ENCODE measurements at places on chromosomes 2 and 18.

- H3K27ac ChIP-seq = no peak overlapping the region
- DNase-seq = no peak
- H3K4me3 ChIP-seq = no peak overlapping the region
- H3K36me3 ChIP-seq = no peaks in the 10 kb centered on the region
Measured at GRCh38 chr2:192123847-192124246, 70.9 kb downstream of the TMEFF2 start.

- H3K4me3 ChIP-seq = no peak overlapping the region
- no peak overlapping the region for H3K27ac ChIP-seq
- H3K27me3 ChIP-seq = no peaks in the 10 kb centered on the region
- peak; percentile 65 for DNase-seq
- H3K36me3 ChIP-seq = no peaks in the 10 kb centered on the region
- peaks cover 15% of the 10 kb centered on the region for H3K4me1 ChIP-seq
Measured at GRCh38 chr2:162123806-162124758, 28.0 kb downstream of the GCG start.

- peak overlapping the region; percentile 100 for H3K27ac ChIP-seq
- peak overlapping the region; percentile 90 for H3K4me3 ChIP-seq
- DNase-seq = peak; percentile 71
- peaks cover 23% of the 10 kb centered on the region for H3K4me1 ChIP-seq
Measured at GRCh38 chr2:44362207-44363015, 664 bp downstream of the CAMKMT start.

DNA sequence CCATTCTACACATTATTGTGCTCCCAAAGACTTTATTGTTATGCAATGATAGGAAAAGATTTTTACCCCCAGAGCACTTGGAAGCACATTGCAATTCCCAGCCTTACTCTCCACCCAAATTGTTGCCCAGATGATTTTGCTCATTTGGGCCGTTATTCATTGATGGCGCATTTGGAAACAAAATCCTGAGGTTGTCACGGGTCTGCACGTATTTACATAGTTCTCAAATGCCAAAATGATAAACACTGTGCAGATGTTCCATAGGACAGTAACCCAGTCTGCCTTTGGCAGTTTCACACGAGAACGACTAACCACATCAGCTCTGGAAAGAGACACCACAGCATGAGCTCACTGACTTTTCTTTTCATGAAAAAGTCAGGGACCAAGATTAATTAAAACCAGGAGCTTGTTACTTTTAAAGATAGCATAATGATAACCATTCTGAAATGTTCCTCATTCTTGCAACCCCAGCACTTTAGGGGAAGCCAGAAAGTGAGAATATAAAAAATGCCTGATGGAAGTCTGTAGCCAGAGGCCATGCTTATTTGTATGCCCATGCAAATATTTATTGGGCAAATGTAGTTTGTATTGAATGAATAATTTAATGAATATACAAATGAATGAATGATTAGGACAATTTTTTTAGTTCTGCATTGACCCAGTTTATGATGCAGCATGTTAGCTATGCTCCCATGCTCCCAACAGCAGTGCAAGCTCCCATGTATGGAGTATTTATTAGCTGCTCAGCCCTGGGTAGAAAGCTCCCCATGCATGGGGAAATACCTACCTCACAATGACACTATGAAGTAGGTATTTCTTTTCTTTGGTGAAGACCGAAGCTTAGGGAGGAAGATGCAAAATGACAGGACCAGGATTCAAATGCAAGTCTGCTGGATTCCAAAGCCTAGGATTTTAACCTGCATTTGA, 84.6 kb downstream of the MAIP1 start:
- H3K27me3 ChIP-seq = no peaks in the 10 kb centered on the region
- DNase-seq = no peak
- H3K4me3 ChIP-seq = no peak overlapping the region
- no peaks in the 10 kb centered on the region for H3K36me3 ChIP-seq
- H3K4me1 ChIP-seq = no peaks in the 10 kb centered on the region

DNA sequence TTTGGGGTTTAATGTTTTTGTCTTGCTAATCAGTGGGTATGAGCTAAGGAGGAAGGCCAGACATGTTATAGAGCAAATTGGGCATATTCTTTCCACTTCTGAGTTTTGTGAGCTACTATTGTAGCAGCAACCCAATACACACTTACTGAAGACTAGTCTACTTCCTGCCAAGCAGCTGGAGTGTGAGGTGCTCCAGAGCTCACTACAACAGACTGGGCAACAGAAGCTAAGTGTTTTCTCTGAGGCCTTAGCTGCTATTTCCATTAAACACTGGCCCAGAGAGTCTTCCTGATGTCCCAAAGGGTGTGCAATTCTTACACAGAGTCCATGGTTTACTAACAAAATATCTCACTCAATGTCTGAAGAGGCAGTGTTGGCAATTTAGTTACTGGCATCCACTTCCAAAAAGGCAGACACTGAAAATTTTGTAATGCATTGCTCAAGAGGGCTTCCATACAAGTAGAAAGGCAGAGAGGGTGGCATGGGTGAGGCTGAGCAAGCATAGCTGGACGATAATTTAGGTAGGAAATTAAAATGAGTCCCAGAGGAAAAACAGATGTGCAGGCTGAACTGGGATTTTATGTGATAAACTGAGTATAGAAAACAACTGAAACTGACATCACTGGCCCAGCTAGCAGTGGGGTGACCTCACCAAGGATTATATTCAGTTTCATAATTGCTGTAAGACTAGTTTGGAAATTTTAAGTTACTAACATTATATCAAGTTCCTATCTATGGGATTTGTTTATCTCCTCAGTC, 68.6 kb downstream of the ZC3H6 start:
- no peak overlapping the region for H3K27ac ChIP-seq
- H3K4me1 ChIP-seq = no peaks in the 10 kb centered on the region
- H3K27me3 ChIP-seq = no peaks in the 10 kb centered on the region
- no peak for DNase-seq
- H3K4me3 ChIP-seq = no peak overlapping the region

DNA sequence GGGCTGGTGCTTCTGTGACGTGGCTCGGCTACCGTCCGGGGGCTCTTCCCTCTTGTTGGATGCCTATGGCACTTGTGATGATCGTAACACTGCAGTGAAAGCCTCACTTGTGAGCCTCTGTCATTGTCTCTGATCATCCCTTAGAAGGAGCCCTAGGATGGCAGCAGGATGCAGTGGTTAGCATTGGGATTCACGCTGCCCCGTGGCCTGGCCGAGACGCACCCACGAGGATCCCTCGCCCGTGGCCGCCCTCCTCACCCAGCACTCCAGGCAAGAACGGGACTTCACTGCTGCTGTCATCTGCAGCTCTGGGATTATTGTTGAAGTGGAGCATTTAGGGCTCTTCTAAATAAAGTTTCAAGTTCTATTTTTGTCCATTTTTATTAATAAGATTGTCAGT, 46.8 kb upstream of the CTDP1 start:
- H3K27me3 ChIP-seq = peaks cover 2% of the 10 kb centered on the region
- H3K27ac ChIP-seq = no peak overlapping the region
- DNase-seq = no peak
- no peaks in the 10 kb centered on the region for H3K36me3 ChIP-seq
- H3K4me1 ChIP-seq = peaks cover 10% of the 10 kb centered on the region

- H3K27ac ChIP-seq = no peak overlapping the region
- H3K4me1 ChIP-seq = peaks cover 8% of the 10 kb centered on the region
- DNase-seq = peak; percentile 65
Measured at GRCh38 chr2:217090024-217090473, 230.2 kb upstream of the TNP1 start.

DNA sequence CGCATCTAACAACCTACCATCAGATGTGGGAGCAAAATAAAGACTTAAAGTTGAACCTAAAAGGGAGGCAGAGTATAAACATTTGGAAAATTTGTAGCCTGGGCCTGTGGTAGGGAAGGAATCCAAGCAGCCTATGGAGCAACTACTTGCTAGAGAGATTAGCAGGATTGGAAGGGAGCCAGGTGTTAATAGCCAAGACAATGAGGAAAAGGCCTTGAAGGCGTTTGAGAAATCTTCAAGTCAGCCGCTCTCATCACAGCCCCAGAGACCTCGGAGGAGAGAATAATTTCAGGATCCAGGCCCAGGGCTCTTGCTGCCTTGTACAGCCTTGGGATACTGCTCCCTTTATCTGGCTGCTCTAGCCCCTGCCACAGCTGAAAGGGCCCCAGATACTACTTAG, 219.7 kb downstream of the THSD7B start:
- H3K36me3 ChIP-seq = no peaks in the 10 kb centered on the region
- no peak for DNase-seq
- H3K27ac ChIP-seq = no peak overlapping the region
- H3K4me1 ChIP-seq = no peaks in the 10 kb centered on the region
- no peak overlapping the region for H3K4me3 ChIP-seq
- no peaks in the 10 kb centered on the region for H3K27me3 ChIP-seq

GRCh38 chr18:31244771-31245394, 73.1 kb upstream of the DSG1 start:
- H3K27ac ChIP-seq = no peak overlapping the region
- DNase-seq = no peak
- H3K36me3 ChIP-seq = no peaks in the 10 kb centered on the region
- no peak overlapping the region for H3K4me3 ChIP-seq

DNA sequence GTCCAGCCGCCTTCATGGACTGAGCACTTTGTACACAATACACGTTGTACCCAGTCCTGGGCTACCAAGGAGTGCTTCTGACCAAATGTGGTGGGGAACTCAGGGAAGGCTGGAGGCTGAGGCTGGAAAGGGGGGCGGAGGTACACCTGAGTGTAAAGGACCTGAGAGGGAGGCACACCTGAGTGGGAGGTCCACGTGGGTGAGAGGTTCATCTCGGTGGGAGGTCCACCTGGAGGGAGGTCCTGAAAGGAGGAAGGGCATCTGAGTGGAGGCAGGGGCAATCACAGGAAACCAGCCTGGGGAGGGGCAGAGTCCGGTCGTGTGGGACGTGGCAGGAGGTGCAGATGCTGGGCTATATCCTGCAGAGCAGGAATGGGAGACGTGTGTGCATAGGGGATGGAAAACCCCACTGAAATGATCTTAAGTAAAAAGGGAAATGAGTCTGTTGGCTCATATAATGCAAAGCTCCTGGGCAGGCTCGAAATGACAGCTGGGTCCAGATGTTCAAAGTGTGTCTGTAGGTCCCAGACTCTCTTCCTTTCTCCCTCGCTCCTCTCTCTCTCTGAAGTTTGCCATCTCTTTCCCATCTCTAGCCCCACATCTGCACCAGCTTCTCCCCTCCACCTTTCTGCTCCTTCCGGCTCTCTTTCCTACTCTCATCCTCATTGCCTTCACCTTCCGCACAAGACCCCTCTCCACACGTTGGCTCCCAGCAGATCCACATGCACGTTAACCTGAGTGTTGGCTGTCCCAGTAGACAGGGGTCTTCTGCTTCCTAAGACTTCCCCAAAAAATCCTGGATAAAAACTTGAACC, 137.7 kb downstream of the PXDN start:
- peaks cover 39% of the 10 kb centered on the region for H3K27me3 ChIP-seq
- no peak for DNase-seq
- no peak overlapping the region for H3K4me3 ChIP-seq
- H3K4me1 ChIP-seq = no peaks in the 10 kb centered on the region

DNA sequence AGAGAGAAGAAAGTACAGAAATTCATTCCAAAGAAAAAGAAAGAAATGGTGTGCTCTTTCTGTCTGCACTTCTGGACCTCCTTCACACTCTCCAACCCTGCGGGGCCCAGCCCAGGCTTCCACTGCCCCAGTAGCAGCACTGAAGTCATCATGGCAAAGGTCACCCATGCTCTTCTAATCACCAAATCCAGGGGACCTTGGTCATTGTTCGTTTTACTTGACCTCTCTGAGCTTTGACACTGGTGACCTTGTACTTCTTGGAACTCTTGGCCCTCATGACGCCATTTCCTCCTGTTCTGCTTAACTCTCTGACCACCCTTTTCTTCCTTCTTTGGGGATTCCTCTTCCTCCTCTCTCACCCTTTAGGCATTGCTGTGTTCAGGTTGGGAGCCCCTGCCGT, 105.6 kb downstream of the SMAD7 start:
- no peak for DNase-seq
- no peaks in the 10 kb centered on the region for H3K36me3 ChIP-seq
- H3K4me1 ChIP-seq = peaks cover 30% of the 10 kb centered on the region
- H3K27me3 ChIP-seq = no peaks in the 10 kb centered on the region

DNA sequence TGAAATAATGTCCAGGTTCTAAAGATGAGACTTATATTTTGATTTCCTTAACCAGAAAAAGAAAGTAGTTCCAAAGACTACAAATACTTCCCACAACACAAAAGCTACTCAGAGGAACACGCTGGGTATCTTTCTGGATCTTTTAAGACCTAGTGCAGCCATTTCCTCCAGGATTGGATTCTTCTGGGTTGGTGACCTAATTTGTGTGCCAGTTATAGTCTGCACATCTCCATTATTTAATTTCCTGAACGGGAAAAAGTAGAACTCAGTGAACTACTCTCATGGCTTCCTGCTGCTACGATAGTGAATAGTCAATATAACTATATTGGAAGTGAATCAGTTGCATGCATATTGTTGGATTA, 1.5 kb downstream of the TMEM87B start:
- peaks cover 32% of the 10 kb centered on the region for H3K4me1 ChIP-seq
- peak overlapping the region; percentile 87 for H3K27ac ChIP-seq
- no peaks in the 10 kb centered on the region for H3K27me3 ChIP-seq
- H3K36me3 ChIP-seq = peaks cover 10% of the 10 kb centered on the region

GRCh38 chr2:220107380-220107791, 480.0 kb downstream of the SLC4A3 start:
- no peaks in the 10 kb centered on the region for H3K27me3 ChIP-seq
- H3K27ac ChIP-seq = no peak overlapping the region
- no peak overlapping the region for H3K4me3 ChIP-seq
- H3K36me3 ChIP-seq = no peaks in the 10 kb centered on the region
- no peaks in the 10 kb centered on the region for H3K4me1 ChIP-seq

DNA sequence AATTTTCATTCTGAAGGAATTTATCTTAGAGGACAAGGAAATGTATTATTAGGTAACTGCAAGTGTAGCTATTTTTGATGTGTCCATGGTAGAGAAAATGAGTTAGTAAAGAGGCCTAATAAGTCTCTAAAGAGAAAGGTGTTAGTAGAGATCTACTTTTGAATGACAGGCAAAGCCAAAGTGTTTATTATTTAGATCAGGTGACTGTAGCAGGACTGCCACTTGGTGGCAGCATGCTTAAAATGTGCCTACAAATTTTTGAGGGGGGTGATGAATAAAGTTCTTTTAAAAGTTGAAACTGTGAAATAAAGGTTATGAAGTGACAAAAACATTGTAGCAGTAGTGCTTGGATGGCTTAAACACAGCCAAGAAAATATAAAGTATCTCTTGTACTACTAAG, 421.5 kb upstream of the MEIS1 start:
- no peaks in the 10 kb centered on the region for H3K36me3 ChIP-seq
- no peaks in the 10 kb centered on the region for H3K27me3 ChIP-seq
- no peak overlapping the region for H3K4me3 ChIP-seq
- H3K27ac ChIP-seq = no peak overlapping the region
- DNase-seq = no peak
- H3K4me1 ChIP-seq = no peaks in the 10 kb centered on the region

DNA sequence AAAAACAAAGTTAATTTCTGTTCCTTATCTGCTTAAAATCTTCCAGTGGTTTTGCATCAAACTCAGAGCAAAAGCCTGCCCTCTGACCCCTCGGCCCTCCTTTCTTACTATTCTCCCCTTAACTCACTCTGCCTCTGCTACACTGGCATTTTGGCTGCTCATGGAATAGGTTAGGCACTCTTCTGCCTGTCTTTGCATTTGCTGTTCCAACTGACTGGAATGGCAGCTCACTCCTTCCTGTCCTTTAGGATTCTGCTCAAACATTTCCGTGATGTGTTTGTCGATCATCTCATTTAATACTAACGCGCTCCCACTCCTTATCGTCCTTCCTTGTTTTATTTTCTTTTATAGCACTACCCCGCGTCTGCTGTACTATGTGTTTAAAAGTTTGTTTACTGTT, 815 bp downstream of the CEBPZ start:
- peaks cover 29% of the 10 kb centered on the region for H3K4me1 ChIP-seq
- H3K36me3 ChIP-seq = peaks cover 22% of the 10 kb centered on the region
- DNase-seq = no peak
- no peaks in the 10 kb centered on the region for H3K27me3 ChIP-seq
- H3K27ac ChIP-seq = peak overlapping the region; percentile 96

All from common myeloid progenitor, CD34-positive (primary cell).